ENCODE measurements at places on chromosomes 16 and 17.

DNA sequence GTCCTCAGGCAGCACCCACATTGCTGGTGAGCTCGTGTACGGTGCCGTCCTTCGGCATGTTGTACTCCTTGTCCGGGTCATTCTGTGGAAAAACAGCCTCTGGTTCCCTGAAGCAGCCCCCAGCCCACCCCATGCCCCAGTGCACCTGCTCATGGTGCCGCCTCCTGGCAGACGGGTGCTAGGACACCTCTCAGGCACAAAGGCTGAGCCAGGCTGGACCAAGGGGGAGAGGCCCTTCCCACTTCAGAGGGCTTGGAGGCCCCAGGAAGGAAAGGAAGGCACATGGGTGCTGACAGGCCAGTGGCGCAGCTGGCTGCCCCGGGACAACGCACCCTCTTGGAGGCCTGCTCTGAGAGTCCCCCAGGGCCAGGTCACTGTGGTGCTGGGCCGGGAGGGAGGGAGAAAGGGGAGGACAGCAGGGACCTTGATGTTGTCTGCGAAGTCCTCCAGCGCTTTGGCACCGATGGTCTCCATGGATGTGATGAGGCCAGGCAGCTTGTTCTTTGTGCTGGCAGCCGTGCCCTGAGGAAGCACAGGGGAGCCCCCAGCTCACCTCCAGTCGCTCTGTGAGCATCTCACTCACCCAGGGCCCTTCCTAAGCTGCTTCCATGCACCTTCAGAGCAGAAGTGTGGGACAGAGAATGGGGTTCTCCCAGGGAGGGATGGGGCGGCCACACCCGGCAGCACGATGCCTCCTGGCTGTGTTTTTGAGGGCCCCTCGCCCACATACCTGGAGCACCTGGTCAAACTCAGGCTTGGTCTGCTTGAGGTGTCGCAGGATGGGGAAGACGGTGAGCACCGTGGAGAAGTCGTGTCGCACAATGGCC lies 9.3 kb downstream of the ZACN start:
- DNase-seq = peak; percentile 6

DNA sequence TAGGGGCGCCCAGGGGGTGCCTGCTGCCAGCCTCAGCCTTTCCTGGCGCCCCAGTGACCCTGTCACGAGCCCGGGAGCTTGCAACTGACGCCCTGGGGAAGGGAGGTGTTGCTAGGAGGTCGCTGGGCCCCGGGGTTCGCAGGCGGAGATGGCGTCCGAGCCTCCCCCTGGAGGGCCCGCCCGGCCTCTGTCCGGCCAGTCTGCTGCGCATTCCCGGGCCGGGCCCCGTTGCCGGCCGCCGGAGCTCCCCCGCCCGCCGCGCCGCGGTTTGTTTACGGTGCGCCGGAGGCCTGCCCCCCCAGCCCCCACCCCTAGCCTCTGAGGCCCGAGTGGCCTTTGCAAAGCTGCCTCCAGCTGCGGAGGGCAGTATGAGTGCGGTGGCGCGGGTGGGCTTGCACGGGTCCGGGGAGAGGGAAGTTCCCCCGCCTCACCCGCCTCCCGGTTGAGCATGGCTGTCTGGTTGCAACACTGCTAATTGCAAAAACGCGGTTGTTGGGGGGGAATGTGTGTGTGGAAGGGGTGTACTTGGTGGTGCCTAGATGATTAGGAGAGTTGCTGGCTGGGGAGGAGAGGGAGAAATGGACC lies 514 bp downstream of the THRA start:
- DNase-seq = no peak

GRCh38 chr16:76535-77272 lies 1.3 kb upstream of the MPG start:
- peak; percentile 91 for DNase-seq

GRCh38 chr16:78596348-78596995 lies 497.0 kb downstream of the WWOX start:
- no peak for DNase-seq

DNA sequence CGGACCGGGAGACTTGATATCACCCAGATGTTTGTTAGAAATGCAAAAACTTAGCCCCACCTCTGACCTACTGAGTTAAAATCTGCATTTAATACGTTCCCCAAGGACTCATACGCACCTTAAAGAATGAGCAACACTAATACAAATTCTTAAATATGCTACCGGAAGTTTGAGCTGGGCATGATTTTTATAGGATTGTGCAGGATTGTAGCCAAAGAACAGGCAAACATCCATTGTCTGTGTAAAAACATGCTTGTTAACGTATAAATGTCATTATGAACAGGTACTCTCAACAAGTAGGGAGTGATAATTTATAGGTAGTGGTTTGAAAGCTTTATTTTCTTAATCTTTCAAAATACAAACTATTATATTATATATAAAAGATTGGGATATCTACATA lies 22.3 kb upstream of the COX10 start:
- no peak for DNase-seq

DNA sequence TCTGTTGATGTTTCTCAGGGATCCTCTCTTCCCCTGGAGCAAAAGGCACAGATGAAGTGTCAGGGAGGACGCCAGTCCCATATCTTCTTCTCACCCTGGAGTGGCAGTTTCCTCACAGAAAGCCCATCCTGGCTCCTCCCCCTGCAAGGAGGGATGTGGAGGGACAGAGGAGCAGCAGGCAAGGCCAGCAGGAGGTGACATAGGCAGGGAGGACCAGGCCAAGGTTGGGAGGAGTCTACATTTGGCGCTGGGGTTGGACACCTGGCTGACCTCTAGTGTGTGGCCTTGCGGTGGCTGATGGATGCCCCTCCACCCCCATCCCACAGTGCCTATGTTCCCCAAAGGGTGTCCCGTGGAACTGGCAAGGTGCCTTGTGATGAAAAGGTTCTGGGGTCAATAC lies 125.4 kb downstream of the SEC14L1 start:
- DNase-seq = no peak

DNA sequence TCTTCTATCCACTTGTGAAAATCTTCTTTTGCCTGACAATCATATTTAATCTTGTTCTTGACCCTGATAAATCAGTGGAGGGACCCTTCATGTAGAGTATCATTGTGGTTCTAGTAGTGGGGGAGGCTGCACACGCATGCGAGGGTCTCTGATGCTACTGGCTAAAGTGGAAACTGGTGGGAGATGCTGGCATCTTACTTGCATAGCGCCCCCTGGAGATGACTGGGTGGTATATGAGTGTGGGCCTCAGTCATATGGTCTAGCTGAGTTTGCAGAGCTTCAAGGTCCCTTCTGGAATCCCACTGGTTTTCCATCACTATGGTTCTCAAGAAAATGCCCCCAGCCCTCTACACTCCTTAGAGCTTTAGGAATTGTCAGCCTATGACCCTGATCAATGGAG lies 236.4 kb upstream of the AXIN2 start:
- DNase-seq = peak; percentile 18
